Thoracic aorta (tissue), 2 donors: ENCODE measurements at places on chromosomes 3 and 15.
A peak's percentile ranks its signal among the peaks of the same experiment; 100 is the strongest.

DNA sequence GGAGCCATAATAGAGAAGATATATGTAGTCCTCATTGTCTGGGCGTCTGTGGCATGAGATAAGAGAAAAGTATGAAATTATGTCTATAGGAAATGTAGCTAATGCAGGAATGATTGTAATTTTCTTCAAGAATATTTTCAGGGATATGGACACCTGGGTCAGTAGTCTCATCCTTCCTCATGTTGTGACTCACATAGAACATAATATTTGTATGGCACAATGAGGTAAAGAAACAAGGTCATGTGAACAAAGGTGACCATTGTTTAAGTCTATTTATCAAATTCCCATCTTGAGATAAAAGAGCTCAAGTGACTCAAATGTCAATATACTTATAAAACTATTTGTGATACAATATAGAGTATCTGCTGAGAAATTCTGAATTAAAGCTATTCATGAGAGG lies 345.5 kb upstream of the ROBO1 start:
- no peaks in the 10 kb centered on the region for H3K27me3 ChIP-seq
- H3K4me3 ChIP-seq = no peak overlapping the region
- no peaks in the 10 kb centered on the region for H3K36me3 ChIP-seq
- H3K4me1 ChIP-seq = no peaks in the 10 kb centered on the region
- no peak overlapping the region for H3K27ac ChIP-seq
- DNase-seq = no peak

GRCh38 chr3:95609411-95609810 lies 1205.0 kb upstream of the EPHA6 start:
- no peak overlapping the region for H3K27ac ChIP-seq
- no peaks in the 10 kb centered on the region for H3K36me3 ChIP-seq
- no peak for DNase-seq
- no peaks in the 10 kb centered on the region for H3K27me3 ChIP-seq
- H3K4me1 ChIP-seq = no peaks in the 10 kb centered on the region

DNA sequence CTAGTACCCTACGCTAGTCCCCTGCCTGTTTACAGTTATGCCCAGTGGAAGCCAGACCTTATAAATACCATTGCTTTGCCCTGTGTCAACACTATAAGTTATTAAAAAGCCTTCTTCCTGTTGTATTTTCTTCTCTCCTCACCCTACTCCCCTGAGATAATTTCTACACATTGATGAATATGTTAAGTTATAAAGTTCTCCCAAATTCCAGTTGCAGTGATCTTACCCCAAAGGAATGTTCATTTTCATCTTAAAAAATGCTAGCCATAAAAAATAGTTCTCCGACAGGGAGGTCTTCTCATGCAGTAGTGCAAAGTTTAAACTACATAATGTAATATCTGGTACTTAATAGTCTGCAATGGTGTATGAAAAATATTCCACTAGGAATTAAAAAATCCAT lies 58.6 kb downstream of the MAP2K5 start:
- no peaks in the 10 kb centered on the region for H3K36me3 ChIP-seq
- no peak for DNase-seq
- no peak overlapping the region for H3K4me3 ChIP-seq
- H3K27me3 ChIP-seq = no peaks in the 10 kb centered on the region
- H3K27ac ChIP-seq = no peak overlapping the region

DNA sequence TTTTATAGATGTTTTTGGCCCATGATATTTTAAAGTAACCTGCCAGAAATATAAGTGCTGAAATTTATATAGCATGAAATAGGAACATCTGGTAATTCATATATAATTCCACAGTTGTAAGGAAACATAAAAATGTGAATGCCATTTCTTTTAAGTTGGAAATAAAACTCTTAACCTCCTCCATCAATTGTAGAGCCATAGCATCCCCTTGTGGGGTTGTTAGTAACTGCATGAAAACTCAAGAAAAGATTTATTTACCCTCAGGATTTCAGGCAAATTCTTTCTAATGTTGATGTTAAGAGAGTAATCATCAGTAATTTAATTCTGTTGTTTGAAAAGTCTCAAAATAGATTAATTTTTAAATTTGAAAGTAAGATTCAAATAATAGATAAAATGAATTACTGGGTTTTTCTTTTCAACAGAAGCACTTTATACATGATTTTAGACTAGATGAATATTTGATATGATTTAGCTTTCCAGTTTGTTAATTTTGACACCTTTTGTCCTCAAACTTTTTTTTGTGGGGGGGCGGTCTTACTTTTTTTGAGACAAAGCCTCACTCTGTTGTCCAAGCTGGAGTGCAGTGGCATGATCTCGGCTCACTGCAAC lies 74.7 kb downstream of the RASA2 start:
- no peaks in the 10 kb centered on the region for H3K27me3 ChIP-seq
- no peak overlapping the region for H3K27ac ChIP-seq
- H3K4me1 ChIP-seq = no peaks in the 10 kb centered on the region
- H3K36me3 ChIP-seq = no peaks in the 10 kb centered on the region

- H3K27me3 ChIP-seq = no peaks in the 10 kb centered on the region
- peaks cover 45% of the 10 kb centered on the region for H3K4me1 ChIP-seq
- peaks cover 47% of the 10 kb centered on the region for H3K36me3 ChIP-seq
- peak overlapping the region; percentile 83 for H3K27ac ChIP-seq
- DNase-seq = no peak
Observed at GRCh38 chr3:8506571-8507061, 5.0 kb downstream of the LMCD1 start.

GRCh38 chr15:25946241-25946805 lies 83.2 kb upstream of the ATP10A start:
- H3K36me3 ChIP-seq = no peaks in the 10 kb centered on the region
- H3K27ac ChIP-seq = no peak overlapping the region
- H3K27me3 ChIP-seq = no peaks in the 10 kb centered on the region
- H3K4me1 ChIP-seq = no peaks in the 10 kb centered on the region
- DNase-seq = no peak
- no peak overlapping the region for H3K4me3 ChIP-seq

DNA sequence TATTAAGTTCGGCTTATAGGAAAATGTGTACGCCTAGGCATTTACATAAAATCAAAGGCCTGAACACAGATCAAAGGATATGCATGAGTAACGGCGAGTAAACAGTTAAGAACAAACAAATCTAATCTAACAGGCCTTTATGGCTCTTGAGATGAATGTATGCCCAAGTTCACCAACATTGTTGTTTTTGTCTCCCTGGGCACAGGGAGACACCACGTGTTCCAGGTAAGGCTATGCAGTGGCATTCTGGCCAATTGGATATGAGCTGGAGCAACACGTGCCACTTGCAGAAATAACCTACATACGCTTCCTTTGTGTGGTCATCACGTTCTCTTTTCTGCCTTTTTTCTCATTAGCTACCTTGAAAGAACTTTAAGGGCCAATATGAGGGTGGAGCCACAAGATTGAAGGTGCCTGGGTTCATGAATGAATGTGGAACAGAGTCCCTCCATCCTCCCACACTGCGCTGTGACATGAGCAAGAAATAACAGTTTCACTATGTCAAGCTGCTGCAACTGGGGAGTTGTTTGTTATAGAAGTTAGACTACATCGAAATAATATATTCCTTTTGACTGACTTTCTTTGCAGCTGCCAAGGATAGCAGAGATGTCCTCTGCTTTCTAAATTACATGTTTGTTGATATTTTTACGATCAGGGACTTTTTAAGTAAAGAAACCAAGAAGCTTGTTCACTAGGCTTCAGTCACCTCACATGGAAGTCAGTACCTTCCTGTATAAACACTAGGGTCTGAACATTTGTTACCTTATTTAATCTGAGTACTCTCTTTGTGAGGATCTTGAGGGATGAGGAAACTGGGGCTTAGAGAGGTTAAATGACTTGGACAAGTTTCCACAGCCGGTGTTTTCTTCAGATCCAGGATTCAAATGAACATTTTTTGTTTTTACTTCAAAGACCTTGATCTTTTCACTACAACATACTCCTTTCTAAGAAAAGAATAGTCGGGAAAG lies 427.5 kb upstream of the TBL1XR1 start:
- DNase-seq = no peak
- no peaks in the 10 kb centered on the region for H3K36me3 ChIP-seq
- H3K27me3 ChIP-seq = no peaks in the 10 kb centered on the region

GRCh38 chr15:86661580-86661979 lies 581.9 kb downstream of the AGBL1 start:
- H3K27me3 ChIP-seq = no peaks in the 10 kb centered on the region
- H3K4me3 ChIP-seq = no peak overlapping the region
- no peak overlapping the region for H3K27ac ChIP-seq

DNA sequence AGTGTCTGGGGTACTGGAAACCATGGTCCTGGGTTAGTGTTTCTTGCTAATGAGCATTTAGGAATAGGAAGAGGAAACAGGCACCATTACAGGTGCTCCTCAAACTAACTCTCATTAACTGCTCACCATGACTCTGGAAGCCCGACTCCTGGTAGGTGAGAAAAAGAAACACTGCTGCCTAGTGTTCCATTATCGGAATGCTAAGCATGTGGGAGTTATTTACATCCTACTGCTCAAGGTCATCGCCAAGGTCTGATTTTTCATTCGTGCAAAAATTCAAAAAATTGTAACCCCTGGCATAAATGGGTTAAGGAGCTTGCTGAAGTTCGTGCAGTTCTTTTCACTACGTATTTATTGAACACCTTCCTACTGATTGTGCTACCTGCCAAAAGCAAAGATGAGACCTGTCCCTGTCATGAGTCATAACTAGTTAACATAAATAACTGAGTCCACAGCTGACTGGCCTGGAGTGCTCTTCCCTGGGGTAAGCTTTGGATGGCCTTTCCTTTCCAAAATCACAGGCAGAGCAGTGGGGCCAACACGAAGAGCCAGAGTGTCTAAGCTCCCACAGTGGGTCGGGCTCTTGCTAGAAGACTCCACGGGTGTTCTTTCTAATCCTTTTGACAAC lies 22.7 kb upstream of the PAQR5 start:
- H3K27me3 ChIP-seq = no peaks in the 10 kb centered on the region
- no peak overlapping the region for H3K4me3 ChIP-seq
- H3K27ac ChIP-seq = no peak overlapping the region
- no peaks in the 10 kb centered on the region for H3K4me1 ChIP-seq
